ENCODE measurements at places on chromosomes 16 and 17. TPM values are rescaled to one million over a fixed set of nuclear protein-coding genes. Genes with fewer than 3 reads are reported as not detected.

TSC2 gene
- 83.0 TPM for total RNA-seq

TNFRSF13B gene
- total RNA-seq: not detected

CCDC154 gene
- total RNA-seq: 0.58 TPM

GSG1L gene
- not detected for total RNA-seq

RAB11FIP3 gene
- 41.2 TPM for total RNA-seq

WSCD1 gene
- total RNA-seq: 54.1 TPM

KRTAP17-1 gene
- not detected for total RNA-seq

CES1 gene
- total RNA-seq: not detected

CSH1 gene
- not detected for total RNA-seq

PRKCB gene
- not detected for total RNA-seq

C1QTNF1 gene
- total RNA-seq: 7.3 TPM

SLC12A3 gene
- not detected for total RNA-seq

CFAP97D1 gene
- total RNA-seq: not detected

QPRT gene
- 6.0 TPM for total RNA-seq

JUP gene
- 535 TPM for total RNA-seq

CDRT15 gene
- not detected for total RNA-seq

CCNF gene
- 8.4 TPM for total RNA-seq

PYY gene
- total RNA-seq: not detected

NLRC5 gene
- total RNA-seq: 10.9 TPM

UBALD2 gene
- 25.7 TPM for total RNA-seq

SEZ6 gene
- total RNA-seq: not detected

DNAH9 gene
- not detected for total RNA-seq

SLFN14 gene
- total RNA-seq: 0.18 TPM

BRIP1 gene
- 4.6 TPM for total RNA-seq

ANKS4B gene
- total RNA-seq: not detected

GNAO1 gene
- not detected for total RNA-seq

SRSF2 gene
- total RNA-seq: 305 TPM

SLC52A1 gene
- total RNA-seq: 0.10 TPM

VTN gene
- total RNA-seq: not detected

KRT33B gene
- total RNA-seq: not detected

FSCN2 gene
- total RNA-seq: 0.64 TPM

GPR142 gene
- total RNA-seq: 0.10 TPM

KRT12 gene
- not detected for total RNA-seq

SMTNL2 gene
- not detected for total RNA-seq

ZNF768 gene
- 36.2 TPM for total RNA-seq

PRCD gene
- total RNA-seq: 1.8 TPM

KRT14 gene
- not detected for total RNA-seq

CD300E gene
- total RNA-seq: not detected

ERN1 gene
- 9.3 TPM for total RNA-seq

OR2C1 gene
- total RNA-seq: not detected

MYCBPAP gene
- 0.23 TPM for total RNA-seq

C17orf78 gene
- total RNA-seq: not detected

PRR14 gene
- total RNA-seq: 22.4 TPM

HEXIM2 gene
- 1.3 TPM for total RNA-seq

ZSCAN10 gene
- not detected for total RNA-seq

KRTAP2-1 gene
- not detected for total RNA-seq

NPIPB2 gene
- total RNA-seq: 2.4 TPM

KCNJ2 gene
- 19.6 TPM for total RNA-seq

RBFOX1 gene
- total RNA-seq: not detected

CDRT15L2 gene
- total RNA-seq: not detected

C16orf89 gene
- not detected for total RNA-seq
